Effector memory CD8-positive, alpha-beta T cell (primary cell): ENCODE measurements at places on chromosomes 3 and 15.

DNA sequence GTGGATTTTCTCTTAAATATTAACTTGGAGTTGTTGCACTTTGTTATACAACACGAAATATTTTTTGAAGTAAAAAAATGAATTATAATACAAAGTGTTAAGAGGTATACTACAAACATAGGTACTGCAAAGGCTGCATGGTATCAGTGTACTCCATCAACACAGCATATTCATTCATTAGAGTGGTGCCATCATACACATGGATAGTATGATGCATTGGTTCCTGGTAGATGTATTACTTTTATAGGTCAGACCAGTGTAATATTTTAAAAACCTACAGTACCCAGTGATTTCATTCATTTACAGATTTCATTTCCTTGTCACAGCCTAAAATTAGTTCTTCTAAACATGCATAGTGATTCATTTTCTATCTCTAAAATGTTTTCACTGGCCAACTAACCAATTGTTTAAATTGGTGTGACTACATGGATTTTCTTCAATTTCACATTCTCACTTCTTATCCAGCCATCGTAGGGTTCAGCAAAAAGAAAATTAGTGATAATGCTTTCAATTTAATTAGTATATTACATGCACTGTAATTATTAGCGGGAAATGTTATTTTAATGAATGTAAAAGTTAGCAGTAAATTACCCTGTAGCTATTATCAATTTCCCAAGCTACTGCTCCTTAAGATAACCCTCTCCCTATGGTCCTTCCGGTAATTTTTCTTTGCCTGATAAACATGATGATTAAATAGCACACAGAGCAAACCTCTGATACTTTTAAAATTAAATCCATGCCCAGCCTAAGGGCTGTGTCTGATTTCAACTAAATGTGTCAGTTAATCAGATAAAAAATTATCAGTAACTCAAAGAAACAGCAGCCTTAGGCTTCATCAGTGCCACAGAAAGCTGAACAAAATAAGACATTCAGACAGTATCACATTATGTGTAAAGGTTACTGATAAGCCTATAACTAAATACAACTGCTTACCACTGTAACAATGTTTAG is 68.4 kb downstream of the DPH6 start:
- H3K36me3 ChIP-seq: no peaks in the 10 kb centered on the region
- peaks cover 12% of the 10 kb centered on the region for H3K4me1 ChIP-seq
- H3K27me3 ChIP-seq: no peaks in the 10 kb centered on the region
- no peak for DNase-seq

DNA sequence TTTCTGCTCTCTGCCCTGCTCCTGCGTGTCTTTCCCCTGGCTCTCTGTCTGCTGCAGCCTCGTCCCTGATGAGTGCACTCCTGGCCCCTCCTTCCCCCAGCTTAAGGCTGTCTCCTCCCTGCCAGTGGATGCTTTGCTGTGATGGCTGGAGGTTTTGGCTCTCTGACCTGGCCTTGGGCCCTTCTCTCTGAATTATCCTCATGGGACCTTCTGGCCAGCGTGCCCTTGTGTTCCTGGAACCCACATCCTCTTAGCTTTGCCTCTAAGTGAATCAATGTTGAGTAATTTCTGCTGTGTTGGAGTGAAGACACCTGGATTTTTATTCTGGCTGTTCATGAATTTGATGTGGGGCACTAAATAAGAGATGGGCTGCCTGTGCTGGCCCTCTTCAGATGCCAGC is 9.8 kb upstream of the TNFAIP8L3 start:
- H3K36me3 ChIP-seq: no peaks in the 10 kb centered on the region
- no peak overlapping the region for H3K27ac ChIP-seq
- DNase-seq: no peak
- no peaks in the 10 kb centered on the region for H3K4me1 ChIP-seq
- no peak overlapping the region for H3K4me3 ChIP-seq

DNA sequence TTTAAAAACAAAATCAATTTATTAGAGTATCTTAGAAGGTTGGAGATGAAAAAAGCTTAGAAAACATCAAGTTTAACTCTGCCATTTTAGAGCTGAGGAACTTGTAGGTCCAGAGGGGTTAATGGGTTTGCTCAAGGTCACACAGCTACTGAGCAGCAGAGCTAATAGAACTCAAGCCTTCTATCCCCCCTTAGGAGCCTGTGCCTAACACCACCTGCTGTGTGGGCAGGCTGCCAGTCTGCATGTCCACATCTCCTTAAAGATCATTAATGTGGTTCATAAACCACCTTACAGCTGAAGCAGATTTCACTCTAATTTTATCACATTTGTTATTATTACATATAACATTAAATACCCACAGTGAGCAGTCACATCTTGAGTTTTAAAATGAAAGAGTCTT is 14.1 kb upstream of the SLC35G2 start:
- no peak overlapping the region for H3K4me3 ChIP-seq
- no peak for DNase-seq
- H3K4me1 ChIP-seq: peaks cover 14% of the 10 kb centered on the region
- peak overlapping the region; percentile 8 for H3K27ac ChIP-seq
- H3K36me3 ChIP-seq: peaks cover 3% of the 10 kb centered on the region
- no peaks in the 10 kb centered on the region for H3K27me3 ChIP-seq

GRCh38 chr3:180656406-180656805 is 22.9 kb downstream of the CCDC39 start:
- no peak overlapping the region for H3K27ac ChIP-seq
- H3K4me1 ChIP-seq: no peaks in the 10 kb centered on the region
- DNase-seq: no peak
- no peaks in the 10 kb centered on the region for H3K36me3 ChIP-seq
- H3K27me3 ChIP-seq: peaks cover 26% of the 10 kb centered on the region

DNA sequence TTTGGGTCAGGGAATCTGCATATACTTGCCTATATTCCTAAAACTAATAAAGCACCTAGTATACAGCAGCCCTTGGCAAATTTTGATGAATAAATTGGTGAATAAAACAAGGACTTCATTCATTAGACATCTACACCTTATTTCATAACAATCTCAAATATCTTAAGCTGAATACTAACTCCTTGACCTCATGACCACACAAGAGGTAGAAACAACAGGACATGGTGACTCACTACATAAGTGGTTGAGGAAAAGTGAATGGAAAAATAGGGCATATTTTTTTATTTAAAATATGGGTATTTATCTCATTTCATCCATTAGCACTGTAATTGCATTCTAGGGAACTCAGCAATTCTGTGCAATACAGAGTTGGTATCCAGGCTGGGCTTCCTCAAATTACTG is 7.8 kb upstream of the STAC start:
- no peak for DNase-seq
- H3K27ac ChIP-seq: no peak overlapping the region
- H3K4me1 ChIP-seq: no peaks in the 10 kb centered on the region
- no peak overlapping the region for H3K4me3 ChIP-seq
- no peaks in the 10 kb centered on the region for H3K27me3 ChIP-seq
- no peaks in the 10 kb centered on the region for H3K36me3 ChIP-seq

DNA sequence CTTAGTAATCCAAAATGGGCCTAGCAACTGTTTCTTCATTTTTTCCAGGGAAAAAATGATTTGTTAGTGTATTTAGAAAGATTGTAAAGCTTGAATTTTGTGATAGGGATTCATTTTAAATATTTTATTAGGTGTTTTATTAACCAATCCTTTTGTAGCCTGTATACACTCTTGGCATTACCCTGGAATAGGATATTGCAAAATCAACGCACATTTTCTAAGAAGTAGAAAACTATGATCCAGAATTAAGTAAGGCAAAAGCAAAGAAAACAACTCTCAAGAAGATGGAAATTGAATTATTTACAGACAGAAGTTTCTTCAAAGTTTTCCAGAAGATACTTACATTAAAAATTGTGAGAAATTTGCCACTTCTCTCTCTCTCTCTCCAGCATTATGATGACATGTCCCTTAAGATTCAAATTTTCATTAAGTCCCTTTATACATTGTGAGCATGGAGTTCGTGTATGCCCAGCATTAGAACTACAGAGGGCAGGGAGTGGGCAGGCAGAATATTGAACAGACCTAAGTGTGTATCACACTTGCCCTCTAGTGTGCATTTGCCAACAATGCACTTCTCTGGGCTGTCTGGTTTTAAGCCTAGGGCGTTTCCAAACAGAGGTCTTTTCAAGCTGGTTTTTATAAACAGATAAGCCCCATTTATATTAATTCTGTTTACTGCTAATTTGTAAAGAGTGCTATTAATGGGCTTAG is 28.5 kb upstream of the CMSS1 start:
- no peak overlapping the region for H3K27ac ChIP-seq
- no peak for DNase-seq
- peaks cover 2% of the 10 kb centered on the region for H3K36me3 ChIP-seq
- H3K4me1 ChIP-seq: no peaks in the 10 kb centered on the region
- H3K27me3 ChIP-seq: peaks cover 12% of the 10 kb centered on the region
- H3K4me3 ChIP-seq: no peak overlapping the region

- H3K27me3 ChIP-seq: no peaks in the 10 kb centered on the region
- no peaks in the 10 kb centered on the region for H3K4me1 ChIP-seq
- DNase-seq: no peak
- no peak overlapping the region for H3K4me3 ChIP-seq
These were observed 20.4 kb downstream of the ARPP21 start for GRCh38 chr3:35659768-35660167.

- H3K27me3 ChIP-seq: no peaks in the 10 kb centered on the region
- H3K4me1 ChIP-seq: no peaks in the 10 kb centered on the region
- H3K27ac ChIP-seq: no peak overlapping the region
- H3K36me3 ChIP-seq: no peaks in the 10 kb centered on the region
- DNase-seq: no peak
These were observed 729.9 kb downstream of the MECOM start for GRCh38 chr3:168933614-168934013.

DNA sequence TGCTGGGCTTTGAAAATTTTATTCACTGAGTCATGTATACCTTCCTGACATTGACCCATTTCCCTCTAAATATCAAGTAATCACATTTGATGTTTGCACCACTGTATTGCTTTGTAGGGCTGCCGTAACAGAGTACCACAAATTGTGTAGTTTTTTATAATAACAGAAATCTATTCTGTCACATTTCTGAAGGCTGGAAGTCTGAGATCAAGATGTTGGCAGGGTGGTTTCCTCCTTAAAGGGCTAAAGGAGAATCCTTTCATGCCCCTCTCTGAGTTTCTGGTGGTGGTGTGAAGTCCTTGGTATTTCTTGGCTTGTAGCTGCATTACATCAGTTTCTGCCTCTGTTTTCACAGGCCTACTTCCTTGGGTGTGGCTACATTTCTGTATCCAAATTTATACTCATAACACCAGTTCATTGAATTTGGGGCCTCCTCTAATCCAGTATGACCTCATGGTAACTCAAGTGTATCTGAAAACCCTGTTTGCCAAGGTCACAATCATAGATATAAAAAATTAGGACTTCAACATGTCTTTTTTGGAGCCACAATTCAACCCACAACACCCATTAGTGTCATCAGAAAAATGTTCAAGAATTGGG is 29.1 kb upstream of the ST6GAL1 start:
- H3K4me1 ChIP-seq: peaks cover 12% of the 10 kb centered on the region
- H3K4me3 ChIP-seq: no peak overlapping the region
- H3K36me3 ChIP-seq: no peaks in the 10 kb centered on the region
- no peak for DNase-seq
- peak overlapping the region; percentile 56 for H3K27ac ChIP-seq
- no peaks in the 10 kb centered on the region for H3K27me3 ChIP-seq
